ENCODE measurements at places on chromosomes 1 and 21.

DNA sequence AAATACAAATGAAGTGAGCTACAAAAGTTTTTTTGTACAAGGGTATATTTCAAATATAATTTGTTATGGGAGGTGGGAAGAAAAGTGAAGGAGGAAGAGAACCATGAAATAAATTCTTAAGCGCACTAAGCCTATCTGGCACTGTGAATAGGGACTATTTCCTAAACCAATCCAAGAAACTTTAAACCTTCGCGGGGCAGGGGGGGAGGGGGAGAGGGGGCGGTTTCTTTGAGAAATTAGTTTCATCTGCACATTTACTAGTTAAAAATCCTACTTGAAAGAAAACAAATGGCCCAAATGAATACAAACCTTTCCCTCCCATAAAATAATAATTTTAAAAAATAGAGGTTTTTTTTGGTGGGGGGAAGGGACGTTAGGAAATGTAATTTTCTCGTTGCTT is 364 bp downstream of the GOLPH3L start:
- no peak for DNase-seq

- DNase-seq: no peak
Measured at GRCh38 chr1:17162941-17163340, 42.0 kb upstream of the PADI1 start.

- no peak for DNase-seq
Measured at GRCh38 chr1:3352952-3353331, 101.5 kb upstream of the ARHGEF16 start.

GRCh38 chr1:54826226-54826816 is 25.2 kb upstream of the TTC22 start:
- DNase-seq: no peak

DNA sequence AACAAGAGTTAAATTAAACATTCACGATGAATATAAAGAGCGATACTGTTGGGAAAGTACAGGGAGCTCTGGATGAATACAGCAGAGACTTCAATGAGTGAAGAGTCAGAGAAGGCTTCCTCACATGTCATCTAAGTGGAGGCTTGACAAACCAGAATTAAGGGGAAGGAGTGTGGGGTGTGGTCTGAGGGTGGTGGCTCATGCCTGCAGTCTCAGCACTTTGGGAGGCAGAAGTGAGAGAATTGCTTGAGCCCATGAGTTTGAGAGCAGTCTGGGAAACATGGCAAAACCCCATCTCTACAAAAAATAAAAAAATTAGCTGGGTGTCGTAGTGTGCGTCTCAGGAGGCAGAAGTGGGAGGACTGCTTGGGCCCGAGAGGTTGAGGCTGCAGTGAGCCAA is 8.7 kb downstream of the SDHB start:
- DNase-seq: no peak

GRCh38 chr1:205980237-205980870 is 22.8 kb downstream of the RAB7B start:
- no peak for DNase-seq

- DNase-seq: peak; percentile 19
Measured at GRCh38 chr1:51535006-51535592, 16.0 kb upstream of the EPS15 start.

- DNase-seq: no peak
Measured at GRCh38 chr1:84872696-84873355, 20.2 kb downstream of the LPAR3 start.

- DNase-seq: peak; percentile 79
Measured at GRCh38 chr1:6475381-6476133, 9.6 kb upstream of the TNFRSF25 start.

DNA sequence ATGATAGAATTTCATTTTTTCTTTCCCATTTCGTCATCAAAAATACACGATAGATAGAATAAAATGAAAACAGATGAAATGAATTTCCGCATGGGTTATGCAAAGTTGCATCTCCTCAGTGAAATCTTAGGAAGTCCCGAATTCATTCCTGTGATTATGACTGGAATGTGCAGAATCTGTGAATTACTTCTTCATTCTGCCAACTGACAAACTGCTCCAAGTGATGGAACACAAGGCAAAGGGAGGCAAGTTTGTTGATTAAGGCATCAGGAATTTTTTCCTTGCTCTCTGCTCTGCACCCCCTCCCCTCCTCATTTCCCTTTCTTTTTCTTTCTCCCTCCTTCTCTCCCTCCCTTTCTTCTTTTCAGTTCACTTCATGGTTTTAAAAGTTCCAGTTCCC is 37.0 kb upstream of the ADGRL4 start:
- DNase-seq: no peak

DNA sequence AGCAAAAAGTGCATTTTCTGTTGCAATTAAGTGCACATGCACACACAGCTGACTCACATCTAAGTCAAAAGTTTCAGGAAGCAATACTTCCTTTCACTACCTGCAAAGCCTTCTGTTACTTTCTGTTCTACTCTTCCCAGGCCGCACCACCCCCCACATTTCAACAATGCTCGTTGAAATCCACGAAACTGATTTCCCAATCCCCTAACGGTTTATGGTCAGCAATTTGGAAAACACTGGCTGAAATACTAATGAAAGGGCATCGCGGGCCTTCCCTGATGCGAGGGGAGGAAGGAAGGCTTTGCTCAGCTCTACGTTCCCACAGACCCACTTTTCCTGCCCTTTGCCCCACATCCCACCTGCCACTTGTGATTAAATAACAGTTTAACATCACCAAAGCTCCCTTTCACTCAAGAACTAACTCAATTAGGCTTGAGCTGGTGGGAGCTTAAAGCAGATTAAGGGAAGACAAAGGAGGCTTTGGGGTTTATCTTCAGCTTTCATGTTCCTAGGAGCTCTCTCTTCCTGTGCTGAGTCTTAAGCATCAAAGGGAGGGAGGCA is 243.2 kb upstream of the RAB4A start:
- peak; percentile 7 for DNase-seq

GRCh38 chr1:27070390-27071048 is 57.9 kb upstream of the TENT5B start:
- no peak for DNase-seq

GRCh38 chr1:240232530-240232929 is 140.8 kb downstream of the FMN2 start:
- no peak for DNase-seq

- DNase-seq: no peak
Measured at GRCh38 chr1:48851638-48852037, 74.9 kb upstream of the BEND5 start.

GRCh38 chr1:90579212-90579802 is 137.8 kb downstream of the BARHL2 start:
- no peak for DNase-seq

DNA sequence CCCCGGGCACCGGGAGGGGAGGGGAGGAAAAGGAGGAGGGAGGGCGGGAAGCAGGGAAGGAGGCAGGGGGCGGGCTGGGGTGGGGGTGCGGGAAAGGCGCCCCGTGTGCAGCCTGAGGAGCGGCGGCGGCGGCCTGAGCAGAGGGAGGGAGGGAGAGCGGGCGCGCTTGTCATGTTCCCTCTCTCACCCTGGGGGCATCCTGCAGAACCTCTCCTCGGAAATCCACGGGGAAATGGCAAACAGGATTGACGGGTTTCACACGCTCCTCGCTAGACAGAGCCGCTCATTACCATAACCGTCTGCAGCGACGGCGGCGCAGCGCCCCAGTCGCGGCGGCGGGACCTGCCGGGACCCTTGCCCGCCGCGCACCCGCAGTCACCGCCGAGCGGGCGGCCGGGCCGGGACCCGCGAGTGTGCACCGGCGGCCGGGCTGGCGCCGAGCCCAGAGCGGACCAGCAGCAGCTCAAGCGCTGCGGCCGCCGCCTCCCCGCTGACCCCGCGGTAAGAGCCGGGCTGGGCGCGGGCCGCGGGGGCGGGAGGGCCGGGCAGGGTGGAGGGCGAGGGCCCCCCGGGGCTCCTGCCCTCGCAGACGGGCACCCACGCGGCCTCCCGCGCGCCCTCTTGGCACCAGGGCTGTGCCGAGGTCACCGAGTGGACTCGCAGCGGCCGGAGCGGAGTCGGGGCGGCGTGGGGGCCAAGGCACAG is at the start of gene SERTAD4:
SERTAD4 (plus strand) TSS at position 286 of the 705 bp plus-strand sequence. CDS start 5,165 bp downstream, outside the sequence.
- no peak for DNase-seq

- DNase-seq: no peak
Measured at GRCh38 chr1:13948888-13949391, 249.0 kb downstream of the PRDM2 start.
